Skin of body (tissue), 3 donors: ENCODE measurements at places on chromosomes 7 and 10.
A peak's percentile ranks its signal among the peaks of the same experiment; 100 is the strongest.

DNA sequence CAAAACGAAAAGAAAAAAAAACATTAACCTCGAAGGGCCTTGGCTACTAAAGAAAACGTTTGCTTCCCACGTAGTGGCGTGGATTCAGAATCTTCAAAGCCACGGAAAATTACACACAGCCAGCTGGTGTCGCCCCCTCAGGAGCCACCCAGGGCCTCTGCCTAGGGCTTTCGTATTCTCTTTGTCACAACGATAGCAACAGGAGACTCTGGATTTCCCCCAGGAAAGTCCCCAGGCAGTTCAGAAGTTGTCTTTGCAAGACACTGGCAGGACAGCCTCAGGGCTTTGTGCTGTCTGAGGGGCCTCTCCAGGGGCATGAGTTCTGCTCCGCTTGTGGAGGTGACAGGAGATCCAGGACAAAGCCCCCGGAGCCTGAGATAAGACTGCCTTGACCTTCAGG is 150.2 kb upstream of the INSYN2A start:
- DNase-seq, result no peak

GRCh38 chr7:156791241-156791640 is 101.7 kb downstream of the LMBR1 start:
- DNase-seq, result no peak

DNA sequence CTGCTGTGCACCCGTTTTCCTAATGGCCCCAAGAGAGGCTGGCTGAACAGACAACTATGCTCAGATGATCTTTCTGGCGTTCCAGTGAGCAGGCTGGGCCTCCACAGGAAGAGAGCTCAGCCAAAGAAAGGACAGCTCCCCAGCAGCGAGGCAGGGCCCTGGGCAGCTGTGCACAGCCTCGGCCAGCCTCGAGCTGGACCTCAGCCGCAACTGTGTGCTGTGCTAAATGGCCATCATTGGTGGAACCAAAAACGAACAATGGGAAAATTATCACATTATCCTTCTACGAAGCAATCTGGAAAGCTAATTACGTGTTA is 97.5 kb downstream of the CTBP2 start:
- peak; percentile 34 for DNase-seq

DNA sequence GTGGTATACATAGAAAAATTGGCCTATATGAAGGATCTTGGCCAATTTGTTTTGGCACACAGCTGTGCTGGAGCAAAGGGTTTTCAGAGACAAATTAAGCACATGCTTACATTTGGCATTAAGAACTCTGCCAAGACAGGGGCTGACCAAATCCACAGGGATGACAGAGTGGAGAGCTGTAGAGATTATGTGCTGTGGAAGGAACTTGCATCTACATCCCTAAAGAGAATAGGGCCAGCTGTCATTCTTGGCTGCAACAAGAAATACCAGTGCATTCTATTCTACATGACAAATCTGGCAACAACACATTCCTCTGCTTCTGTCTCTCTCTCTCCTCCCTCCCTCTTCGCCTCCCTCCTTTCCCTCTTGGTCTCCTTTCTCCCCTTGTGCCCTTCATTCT is 75.6 kb downstream of the POM121L12 start:
- peak; percentile 54 for DNase-seq

DNA sequence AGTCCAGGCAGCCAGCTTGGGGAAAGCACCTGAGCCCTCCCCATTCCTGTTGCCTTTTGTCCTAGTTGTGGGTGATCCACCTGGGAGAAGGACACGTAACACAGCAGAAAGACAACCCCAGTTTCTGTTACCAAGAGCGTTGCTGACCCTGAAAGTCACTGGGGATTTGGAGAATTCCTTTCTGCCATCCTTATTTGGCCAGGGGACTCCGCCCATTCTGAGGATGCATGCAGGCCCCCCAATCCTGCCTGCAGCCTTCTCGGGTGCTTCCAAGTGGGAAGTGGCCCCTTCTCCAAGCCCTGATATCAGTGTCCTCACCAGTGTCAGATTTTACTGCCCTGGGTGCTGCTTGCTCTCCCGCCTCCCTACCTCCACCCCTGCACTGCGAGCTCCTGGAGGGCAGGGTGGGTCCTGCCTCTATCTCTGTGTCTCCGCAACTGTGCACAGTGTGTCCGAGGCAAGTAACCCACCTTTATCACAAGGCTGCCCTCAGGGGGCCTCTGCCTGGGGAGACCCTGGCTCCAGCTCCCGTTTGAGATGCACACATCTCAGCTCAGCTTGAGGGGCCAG is 9.2 kb upstream of the ADCY1 start:
- no peak for DNase-seq

GRCh38 chr7:10022957-10023356 is 950.7 kb upstream of the PHF14 start:
- no peak for DNase-seq

DNA sequence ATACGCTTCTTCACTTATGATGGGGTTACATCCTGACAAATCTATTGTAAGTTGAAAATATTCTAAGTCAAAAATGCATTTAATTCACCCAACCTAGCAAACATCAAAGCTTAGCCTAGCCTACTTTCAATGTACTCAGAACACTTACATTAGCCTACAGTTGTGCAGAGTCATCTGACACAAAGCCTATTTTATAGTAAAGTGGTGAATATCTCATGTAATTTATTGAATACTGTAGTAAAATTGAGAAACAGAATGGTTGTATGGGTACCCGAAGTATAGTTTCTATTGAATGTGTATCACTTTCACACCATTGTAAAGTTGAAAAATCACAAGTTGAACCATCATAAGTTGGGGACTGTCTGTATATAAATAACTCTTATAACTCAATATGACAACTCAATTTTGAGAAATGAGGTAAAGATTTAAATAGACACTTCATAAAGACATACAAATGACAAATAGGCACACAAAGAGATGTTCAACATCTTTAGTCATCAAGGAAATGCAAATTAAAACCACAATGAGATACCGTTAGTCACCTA is 73.9 kb downstream of the C10orf90 start:
- no peak for DNase-seq

GRCh38 chr7:48299580-48300169 is 128.4 kb downstream of the ABCA13 start:
- peak; percentile 25 for DNase-seq

DNA sequence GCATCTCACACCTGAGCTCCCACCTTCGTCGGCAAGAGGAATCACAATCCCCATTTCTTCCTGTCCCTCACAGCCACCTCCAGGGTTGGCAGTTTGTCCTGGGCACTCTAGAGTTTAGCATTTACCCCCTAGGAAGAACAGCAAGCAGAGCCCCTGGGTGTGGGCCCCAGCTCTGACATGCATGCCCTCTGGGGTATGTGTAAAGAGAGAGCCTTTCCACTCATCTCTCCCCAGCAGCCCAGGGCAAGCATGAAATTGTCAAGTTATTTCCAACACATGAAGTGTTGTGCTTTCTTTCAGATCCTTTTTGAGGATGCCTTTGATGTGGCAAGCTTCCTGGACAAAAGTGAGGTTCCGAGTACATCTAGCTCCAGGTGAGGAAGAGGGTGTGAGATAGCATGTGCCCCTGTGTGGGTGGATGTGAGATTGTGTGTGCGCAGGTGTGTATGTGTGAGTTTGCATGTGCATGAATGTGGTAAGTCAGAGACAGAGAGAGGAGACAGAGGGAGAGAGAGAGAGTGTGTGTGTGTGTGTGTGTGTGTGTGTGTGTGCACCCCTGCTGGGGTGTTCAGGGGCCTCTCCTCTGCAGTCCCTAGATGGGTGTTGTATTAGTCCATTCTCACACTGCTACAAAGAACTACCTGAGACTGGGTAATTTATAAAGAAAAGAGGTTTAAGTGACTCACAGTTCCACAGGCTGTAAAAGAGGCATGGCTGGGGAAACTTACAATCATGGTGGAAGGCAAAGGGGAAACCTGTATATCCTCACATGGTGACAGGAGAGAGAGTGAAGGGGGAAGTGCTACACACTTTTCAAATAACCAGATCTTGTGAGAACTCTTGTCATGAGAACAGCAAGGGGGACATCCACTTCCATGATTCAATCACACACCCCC is 18.1 kb downstream of the STRA8 start:
- DNase-seq, result no peak

- DNase-seq, result no peak
These were observed 34.3 kb upstream of the PHF14 start for GRCh38 chr7:10939237-10939910.

DNA sequence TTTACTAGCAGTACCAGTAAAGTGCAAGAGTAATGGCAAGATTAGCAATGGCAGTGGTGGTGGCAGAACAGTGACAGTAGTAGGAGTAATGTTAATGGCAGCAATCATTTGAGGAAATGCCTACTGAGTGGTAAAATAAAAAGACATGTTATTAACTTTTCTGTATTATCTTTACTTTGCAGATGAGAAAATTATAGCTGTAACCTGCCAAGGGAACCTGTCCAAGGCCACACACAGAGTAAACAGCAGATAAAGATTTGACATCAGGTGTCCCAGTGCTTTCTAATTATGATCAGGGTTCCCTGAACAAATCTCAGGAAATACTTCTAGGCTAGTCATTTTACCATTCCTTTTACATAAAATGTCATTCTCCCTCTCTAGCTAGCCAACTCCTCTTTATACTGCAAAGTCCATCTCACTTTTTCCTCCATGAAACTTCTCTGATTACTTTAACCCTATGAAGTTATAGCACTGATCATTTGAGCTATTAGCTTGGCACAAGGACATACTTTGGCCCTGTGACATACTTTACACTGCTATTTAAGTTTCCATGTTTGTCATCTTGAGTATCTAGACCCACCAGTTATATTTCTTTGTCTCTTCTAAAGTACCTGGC is 219.1 kb downstream of the TAX1BP1 start:
- DNase-seq, result no peak

- peak; percentile 34 for DNase-seq
These were observed 8.7 kb downstream of the ZMIZ2 start for GRCh38 chr7:44757311-44757710.

- no peak for DNase-seq
These were observed 61.6 kb downstream of the GRK5 start for GRCh38 chr10:119268871-119269506.

DNA sequence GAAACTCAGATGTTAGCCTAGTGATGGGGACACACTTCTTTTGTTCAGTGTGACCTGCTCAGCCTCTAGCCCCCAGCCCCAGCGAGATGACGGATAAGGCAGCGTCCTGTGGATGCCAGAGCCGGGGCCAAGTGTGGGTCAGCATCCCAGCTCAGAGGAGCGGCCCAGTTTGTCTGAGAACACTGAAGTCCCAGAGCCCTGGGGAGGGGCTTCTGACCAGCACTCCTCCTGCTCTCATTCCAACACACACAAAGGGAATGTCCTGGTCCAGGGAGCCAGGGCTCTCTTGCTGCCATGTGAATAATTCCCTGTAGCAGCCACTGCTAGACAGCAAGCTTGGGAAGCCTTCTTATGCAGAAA is 4.5 kb upstream of the ATP6V0E2 start:
- DNase-seq, result no peak

DNA sequence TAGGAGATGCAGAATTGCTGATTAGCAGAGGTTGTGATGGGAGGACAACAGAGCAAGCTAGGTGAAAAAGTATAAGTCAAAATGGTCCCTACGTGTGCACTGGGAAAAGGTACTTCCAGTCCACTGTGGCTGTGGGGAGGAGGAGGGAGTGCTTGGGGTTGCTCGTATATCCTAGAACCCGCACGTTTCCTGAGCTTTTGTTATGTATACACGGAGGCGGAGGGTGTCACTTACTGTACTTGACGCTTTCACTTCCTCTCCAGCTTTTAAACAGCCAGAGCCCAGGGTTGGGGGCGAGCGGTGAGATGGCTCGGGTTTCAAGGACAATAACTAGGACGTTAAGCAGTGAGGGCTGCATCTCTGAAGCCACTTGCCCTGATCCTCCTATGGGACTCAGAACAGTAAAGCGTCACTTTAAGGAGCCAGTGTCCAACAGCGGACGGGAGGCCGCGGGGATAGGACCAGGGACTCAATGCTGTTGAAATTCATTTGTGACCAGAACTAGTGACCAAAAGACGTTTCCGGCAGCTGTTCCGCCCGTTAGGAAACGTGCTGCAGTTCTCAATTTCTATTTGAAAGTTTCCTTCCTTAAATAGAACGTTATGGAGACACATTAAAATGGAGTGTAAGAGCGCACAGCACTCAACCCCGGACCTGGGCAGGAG is 985 bp upstream of the ETV1 start:
- DNase-seq, result peak; percentile 82

DNA sequence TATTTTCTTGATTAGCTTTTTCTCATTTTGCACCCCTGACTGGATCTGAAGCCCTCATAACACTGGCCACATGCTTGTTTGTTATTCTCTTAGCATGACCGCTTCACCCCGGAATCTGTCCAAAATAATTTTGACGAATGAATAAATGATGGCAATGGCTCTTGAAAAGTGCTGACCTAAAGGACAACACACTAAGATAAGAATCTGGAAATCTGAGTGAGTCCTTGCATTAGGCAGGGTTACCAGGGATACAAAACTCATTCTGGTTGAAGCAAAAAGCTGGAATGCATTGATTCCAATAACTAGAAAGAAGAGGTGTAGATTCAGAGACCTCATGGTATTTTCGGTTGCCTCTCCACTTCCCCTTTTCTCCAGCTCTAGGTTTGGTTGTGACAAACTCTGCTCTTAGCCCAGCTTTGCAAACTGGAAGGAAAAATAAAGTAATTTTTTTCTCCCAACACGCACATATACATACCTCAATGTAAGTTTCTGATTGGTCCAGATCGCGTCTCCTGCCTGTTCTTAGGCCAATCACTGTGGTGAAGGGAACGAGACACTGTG is 157.4 kb downstream of the SKIDA1 start:
- no peak for DNase-seq

DNA sequence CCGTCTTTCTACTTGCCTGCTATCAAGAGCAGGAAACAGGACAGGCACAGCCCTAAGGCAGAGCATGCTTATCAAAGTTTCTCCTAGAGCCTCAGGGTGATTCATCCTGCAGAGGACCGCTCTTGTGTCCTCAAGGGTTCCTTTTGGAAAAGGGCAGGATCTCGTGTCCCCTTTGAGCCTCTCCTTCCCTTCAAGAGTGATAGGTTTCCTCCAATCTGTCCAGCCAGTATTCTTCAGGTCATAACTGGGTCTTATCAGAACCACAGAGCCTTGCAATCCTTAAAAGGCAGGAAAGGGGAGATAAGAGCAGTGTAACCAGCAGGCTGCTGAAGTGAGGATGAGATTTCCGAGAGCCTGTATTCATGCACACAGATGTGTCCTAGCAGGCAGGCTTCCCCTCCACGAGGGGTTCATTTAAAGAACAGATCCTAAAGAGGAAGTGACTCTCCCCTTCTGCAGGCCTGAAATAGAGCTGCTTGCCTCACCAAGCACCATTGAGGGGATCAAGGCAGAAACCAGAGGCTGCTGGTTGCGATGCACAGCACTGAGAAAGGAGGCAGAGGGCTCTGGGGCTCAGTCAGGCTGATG is 90.5 kb upstream of the SVIL start:
- DNase-seq, result no peak

- DNase-seq, result no peak
These were observed 210.8 kb downstream of the DNAJB6 start for GRCh38 chr7:157547611-157548010.
